Stimulated activated CD4-positive, alpha-beta T cell treated with anti-CD3 and anti-CD28 coated beads, Interleukin-1b, Interleukin-23, amount 100 ng/mL, for 1 hour (primary cell): ENCODE measurements at places on chromosomes 2 and 18.

GRCh38 chr2:12649602-12650400 lies 66.9 kb upstream of the TRIB2 start:
- no peak for DNase-seq

- no peak for DNase-seq
Measured at GRCh38 chr18:32401621-32402020, 69.1 kb downstream of the GAREM1 start.

GRCh38 chr2:108786008-108786353 lies 590 bp upstream of the CCDC138 start:
- DNase-seq = no peak

DNA sequence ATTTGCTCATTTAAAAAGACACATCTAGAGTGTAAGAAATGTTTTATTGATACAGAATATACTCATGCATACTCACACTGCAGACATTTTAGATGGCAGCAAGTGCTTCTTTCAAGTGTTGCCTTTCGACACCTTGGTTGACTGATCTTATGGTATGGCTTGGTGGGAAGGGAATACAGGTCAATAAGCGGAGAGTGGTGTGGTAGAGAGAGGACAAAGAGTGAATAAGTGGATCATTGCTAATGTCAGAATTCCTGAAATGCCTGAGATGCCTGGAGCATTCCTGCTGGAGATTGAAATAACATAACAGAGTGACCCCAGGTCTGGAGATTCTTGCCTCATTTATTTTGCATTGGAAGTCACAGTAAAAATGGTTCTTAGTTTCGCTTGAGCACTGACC lies 76.7 kb downstream of the RND3 start:
- DNase-seq = no peak

GRCh38 chr2:106523976-106524665 lies 37.0 kb downstream of the CD8B2 start:
- DNase-seq = no peak

- no peak for DNase-seq
Measured at GRCh38 chr2:203261326-203262159, 22.7 kb downstream of the CYP20A1 start.

- no peak for DNase-seq
Measured at GRCh38 chr2:10375570-10376281, 72.4 kb downstream of the ODC1 start.

- no peak for DNase-seq
Measured at GRCh38 chr18:55351980-55352714, 235.8 kb downstream of the TCF4 start.

GRCh38 chr2:201414099-201415023 lies 36.9 kb downstream of the TRAK2 start:
- DNase-seq = no peak

DNA sequence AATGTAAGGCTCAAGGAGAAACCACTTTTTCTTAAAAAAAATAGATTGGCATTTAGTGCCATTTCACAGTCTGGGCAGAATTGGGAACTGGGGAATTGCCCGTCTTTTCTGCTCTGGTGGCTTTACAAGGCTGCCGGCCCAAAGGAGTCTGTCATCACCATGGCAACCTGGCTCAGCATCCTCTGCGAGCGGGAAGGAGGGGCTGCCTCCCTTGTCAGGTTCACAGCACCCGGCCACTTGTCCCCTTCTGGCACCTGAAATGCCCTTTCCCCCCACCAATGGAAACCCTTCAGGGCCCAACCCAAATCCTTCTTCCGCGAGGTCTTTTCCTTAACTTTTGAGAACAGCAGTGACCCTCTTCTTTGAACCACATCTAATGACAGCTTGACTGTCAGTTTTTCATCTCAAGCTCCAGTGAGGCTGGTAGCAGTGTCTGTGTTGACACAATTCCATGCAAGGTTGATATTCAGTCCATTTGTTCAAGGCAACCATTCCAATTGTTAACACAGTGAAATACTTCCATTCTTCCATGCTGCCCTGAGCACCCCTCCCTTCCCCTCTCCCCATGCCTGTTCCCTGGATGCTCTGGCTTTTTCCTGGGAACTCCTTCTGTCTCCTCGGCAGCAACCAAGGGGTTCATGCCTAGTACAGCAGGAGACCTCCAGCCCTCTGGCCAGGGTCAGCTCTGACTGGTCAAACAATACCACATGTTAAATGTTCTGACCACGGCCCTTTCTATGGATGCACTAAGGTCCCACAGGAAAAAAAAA lies 79.6 kb downstream of the DNER start:
- DNase-seq = no peak

GRCh38 chr2:40332191-40332826 lies 119.6 kb downstream of the SLC8A1 start:
- no peak for DNase-seq

GRCh38 chr2:86519349-86519748 lies 43.9 kb downstream of the CHMP3 start:
- DNase-seq = no peak

DNA sequence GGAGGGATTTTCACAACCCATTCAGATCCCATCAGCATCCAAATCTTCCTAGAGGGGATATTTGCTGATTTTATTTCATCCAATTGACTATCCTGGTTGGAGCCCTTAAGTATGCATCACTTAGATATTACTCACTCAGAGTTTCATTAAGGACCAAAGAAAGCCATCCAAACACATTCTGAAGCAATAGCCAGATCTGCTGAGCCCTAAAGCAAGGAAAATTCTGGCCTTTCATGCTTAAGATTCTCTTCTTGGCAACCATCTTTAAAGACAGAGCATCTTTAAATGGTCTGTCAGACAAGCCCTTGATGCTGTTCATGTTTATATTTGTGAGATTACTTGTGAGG lies 40.9 kb upstream of the C1D start:
- no peak for DNase-seq

GRCh38 chr2:176186024-176186423 lies 2.4 kb upstream of the HOXD1 start:
- no peak for DNase-seq

DNA sequence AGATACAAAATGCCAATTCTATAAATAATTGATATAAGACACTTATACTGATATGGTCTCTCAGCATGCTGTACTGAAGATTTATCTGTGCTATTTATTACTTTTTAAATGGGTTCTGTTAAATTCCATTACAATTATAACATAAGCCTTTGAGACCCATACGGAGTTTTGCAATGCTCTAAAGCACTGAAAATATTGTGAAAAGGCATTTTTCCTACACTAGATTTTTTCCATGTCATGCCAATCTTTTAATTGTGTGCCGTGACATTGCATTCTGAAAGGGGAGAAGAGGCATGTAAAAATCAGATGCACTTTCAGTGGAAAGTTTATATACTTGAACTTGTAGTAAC lies 46.5 kb downstream of the EFEMP1 start:
- no peak for DNase-seq

GRCh38 chr2:148640767-148641166 lies 3.8 kb upstream of the EPC2 start:
- no peak for DNase-seq

DNA sequence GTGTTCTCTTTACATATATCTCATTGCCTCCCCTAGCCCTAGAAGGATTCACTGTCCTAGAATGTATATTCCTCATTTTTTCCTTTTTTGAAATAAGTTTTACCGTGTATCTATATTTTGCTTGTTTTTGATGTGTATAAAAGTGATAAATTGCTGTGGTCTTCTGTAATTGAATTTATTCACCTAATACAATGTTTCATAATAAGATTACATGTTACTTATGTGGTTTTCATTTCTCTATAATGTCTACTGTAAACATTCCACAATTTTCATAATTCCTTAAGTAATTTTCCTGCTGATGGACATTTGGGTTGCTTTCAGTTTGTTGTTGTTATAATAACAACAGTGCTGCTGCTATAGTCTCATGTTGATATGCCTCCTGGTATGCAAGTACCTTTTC lies 118.2 kb downstream of the PHLPP1 start:
- no peak for DNase-seq

DNA sequence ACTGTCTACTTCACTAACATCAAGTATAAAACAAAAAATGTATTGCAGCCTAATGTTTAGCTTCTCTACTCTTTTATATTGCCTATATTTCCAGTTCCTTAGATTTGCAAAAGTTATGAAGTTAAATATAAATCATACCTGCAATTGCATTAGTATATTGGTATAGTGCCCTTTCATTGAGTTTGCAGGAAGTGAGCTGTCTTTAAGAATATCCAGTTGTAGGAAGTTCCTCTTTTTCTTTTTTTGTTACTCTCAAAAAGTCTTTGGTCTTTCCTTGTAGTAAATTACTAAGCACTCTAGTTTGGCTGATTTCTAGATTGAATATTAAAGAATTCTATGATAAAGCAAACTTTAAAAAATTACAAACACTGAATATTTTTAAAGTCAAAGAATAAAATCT lies 71.3 kb upstream of the FN1 start:
- no peak for DNase-seq

- no peak for DNase-seq
Measured at GRCh38 chr18:59787998-59788790, 91.0 kb upstream of the CCBE1 start.

- no peak for DNase-seq
Measured at GRCh38 chr2:228575897-228576296, 394.4 kb upstream of the SPHKAP start.

DNA sequence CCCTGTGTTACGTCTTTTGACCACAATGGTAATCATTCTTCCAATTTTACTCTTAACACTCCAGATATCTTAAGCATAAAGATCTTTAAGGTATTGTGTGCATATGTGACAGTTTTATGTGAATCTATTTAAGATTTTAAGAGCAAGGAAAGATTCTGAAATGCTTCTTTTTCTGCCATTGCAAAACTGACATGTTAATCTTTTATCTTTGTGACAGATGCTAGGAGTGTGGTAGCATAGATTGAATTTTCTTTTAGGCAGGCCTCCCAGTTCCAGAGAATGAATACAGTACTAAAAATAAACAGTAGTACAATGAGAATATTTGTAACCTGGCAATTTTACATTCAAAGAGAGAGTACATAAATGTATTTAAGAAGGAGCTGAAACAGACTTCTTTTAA lies 232.5 kb upstream of the ZSWIM2 start:
- no peak for DNase-seq
